Stimulated activated CD4-positive, alpha-beta T cell treated with anti-CD3 and anti-CD28 coated beads, Interleukin-12 subunit alpha, Interleukin-12 subunit beta, amount 100 ng/mL, for 48 hours (primary cell): ENCODE measurements at places on chromosomes 12 and 14.

DNA sequence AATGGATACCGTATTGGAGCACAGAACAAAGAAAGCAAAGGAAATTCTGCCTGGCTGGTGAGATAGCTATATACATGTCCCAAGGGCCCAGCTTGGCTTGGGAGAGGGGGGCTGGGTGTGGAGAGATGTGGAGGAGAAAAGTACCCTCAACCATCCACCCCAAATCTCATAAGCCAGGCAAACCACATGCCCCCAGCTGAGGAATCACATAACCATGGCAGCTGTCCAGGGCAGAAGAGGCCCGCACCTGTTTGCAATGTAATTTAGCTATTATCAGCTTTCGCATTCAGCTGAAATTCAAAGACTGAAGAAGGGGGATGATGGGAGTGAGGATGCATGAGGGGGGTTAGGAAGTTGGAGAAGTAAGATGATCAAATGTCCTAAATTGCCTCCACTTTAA is 196.1 kb downstream of the TBX5 start:
- DNase-seq = no peak

DNA sequence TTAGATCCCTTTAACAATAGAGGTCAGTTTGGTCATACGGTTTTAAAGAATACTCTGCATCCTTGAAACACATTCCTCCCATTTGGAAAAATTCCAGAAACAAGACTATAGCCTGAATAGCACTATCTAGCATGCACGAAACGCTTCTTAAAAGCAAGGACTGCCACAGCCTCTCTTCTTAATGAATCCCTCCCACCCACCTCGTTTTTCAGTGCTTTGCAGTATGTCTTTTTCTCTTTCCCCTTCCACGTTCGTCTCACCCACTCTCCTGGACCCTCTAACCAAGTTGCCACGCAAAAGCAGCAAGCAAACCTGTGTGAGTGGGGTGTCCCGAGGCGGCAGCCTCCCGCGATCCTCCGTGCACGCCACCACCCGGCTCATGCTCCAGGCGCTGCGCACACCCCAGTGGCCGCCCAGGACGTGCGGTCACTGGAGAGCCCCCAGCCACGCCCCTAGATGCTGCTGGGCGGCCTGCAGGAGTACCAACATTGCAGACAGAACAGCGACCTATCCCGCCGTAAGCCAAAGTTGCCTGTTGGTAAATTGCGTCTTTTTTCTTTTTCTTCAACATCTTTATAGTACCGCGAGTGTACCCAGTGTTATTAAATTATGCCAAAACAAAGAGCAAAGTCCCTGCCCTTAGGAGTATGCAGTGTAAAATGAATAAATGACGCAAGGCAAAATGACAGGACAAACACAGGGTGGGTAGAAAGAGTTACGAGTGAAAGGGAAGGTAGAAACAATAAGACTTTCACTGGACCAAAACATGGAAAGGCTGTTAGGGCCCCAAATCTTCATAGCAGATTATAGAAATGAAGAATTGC is at the start of gene SLC38A4:
TSS of gene SLC38A4 (minus strand) at position 407 of the 824 bp plus-strand sequence. CDS start 32,926 bp downstream, outside the sequence.
- DNase-seq = no peak

- DNase-seq = no peak
These were observed 90.7 kb downstream of the RERGL start for GRCh38 chr12:17999174-17999801.

DNA sequence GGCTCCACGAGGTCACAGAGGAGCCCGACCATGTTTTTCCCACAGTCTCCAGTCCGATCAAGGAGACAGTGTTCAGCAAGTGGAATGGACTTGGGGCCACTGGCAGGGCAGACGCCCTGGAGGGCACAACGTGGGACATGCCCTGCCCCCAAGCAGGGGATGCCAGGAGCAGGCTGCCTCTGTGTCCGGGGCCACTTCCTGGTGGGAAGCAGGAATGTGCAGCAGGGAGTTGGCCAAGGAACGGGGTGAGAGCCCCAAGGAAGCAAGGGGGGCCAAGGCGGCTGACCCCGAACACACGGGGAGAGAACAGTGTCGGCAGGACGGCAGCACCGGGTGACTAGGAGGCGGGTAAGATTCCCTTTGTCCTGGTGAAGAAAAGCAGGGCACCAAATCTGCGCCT is 92.6 kb downstream of the CHGA start:
- DNase-seq = no peak

- no peak for DNase-seq
These were observed 52.5 kb downstream of the TMEM132D start for GRCh38 chr12:129851296-129851695.

DNA sequence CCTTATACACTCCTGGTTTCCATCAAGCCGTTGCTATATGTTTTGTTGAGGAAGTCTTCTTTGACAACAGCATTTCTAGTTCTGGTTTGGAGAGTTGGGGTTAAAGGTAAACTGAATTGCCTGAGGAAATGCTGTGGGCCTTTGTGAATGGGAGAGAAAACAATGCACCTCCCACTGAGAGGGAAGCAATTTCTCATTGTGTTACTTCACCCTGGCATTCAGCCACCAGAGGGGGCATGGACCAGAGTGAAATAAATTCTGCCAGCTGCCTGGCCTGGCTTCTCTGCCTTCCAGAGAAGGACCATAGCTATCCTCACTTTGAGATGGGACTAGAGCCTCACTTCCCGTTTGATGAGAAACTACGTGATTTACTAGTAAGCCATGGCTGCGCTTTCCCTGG is 475.3 kb downstream of the EGLN3 start:
- no peak for DNase-seq

DNA sequence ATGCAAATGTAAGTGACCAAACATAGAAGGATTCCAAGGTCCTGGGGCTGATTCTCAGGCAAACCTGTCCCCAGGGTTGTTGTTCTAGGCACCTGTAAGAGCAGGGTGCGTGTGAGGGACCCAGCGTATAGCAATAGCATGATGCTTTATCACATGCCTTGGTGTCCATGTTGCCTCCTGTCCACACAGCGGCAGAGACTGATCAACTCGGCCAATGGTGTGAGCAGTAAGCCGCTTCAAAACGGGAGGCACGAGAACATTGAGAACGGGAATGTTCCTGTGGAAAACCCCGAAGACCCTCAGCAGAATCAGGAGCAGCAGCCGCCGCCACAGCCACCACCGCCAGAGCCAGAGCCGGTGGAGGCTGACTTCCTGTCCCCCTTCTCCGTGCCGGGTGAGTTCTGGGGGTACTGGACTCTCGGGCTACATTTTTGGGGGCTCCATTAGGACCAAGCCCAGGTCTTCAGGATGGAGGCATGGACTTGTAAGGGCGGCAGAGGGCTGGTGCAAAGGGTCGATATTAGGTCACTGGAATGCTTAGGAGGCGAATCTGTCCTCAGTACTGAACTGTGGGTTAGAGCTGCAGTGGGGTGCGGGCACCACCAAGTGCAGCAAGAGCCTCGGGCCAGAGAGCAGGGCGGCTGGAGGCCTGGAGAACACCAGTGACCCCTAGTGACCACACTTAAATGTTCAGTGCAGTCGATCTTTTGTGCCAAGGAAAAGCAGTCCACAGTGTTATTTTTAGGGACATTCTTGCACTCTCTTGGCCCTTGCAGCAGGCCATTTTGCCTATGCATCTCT is 57.2 kb upstream of the RIN3 start:
- peak; percentile 6 for DNase-seq

DNA sequence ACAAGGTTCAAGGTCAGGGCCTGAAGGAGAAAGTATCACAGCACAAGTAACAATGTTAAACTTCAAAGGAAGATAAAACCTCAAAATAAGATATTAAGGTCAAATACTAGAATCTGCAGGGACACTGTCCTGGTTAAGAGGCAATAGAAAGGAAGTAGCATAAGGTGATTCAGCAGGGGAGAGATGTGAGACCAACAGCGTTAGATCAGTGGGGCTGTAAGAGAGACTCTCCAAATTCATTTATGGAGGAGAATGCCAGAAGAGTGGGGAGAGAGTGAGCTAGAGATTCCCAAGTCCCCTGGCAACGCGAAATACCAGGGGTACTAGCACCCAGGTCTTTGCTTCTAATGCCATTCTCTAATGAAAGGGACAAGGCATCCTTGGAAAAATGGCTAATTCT is 610.9 kb downstream of the DIO2 start:
- no peak for DNase-seq

- DNase-seq = no peak
These were observed 189.1 kb downstream of the ZFP36L1 start for GRCh38 chr14:68603533-68604360.

GRCh38 chr12:14213542-14213941 is 151.9 kb upstream of the ATF7IP start:
- DNase-seq = no peak

DNA sequence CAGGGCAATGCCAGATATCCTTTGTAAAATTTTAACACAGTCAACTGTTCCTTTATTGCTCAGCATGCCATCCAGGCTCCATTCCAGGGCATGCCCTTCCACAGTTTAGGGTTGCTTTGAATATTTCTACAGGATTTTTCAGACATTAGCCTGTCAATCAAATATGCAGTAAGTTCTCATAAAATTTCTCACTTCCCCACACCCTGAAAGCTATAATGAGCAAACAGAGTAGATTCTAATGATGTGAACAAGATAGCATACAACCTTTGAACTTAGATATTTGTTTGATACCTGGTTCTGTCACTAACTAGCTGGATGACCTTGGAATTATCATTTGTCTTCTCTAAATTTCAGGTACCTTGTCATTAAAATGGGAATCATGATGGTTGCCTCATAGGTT is 251.2 kb downstream of the SYT1 start:
- DNase-seq = no peak

- no peak for DNase-seq
These were observed 8.1 kb downstream of the DNAI7 start for GRCh38 chr12:25186788-25187402.

GRCh38 chr14:83255015-83255726 is 1721.5 kb upstream of the SEL1L start:
- no peak for DNase-seq
